ENCODE measurements at places on chromosomes 6 and 20. TPM values are rescaled to one million over a fixed set of nuclear protein-coding genes. Genes with fewer than 3 reads are reported as not detected.

DNA sequence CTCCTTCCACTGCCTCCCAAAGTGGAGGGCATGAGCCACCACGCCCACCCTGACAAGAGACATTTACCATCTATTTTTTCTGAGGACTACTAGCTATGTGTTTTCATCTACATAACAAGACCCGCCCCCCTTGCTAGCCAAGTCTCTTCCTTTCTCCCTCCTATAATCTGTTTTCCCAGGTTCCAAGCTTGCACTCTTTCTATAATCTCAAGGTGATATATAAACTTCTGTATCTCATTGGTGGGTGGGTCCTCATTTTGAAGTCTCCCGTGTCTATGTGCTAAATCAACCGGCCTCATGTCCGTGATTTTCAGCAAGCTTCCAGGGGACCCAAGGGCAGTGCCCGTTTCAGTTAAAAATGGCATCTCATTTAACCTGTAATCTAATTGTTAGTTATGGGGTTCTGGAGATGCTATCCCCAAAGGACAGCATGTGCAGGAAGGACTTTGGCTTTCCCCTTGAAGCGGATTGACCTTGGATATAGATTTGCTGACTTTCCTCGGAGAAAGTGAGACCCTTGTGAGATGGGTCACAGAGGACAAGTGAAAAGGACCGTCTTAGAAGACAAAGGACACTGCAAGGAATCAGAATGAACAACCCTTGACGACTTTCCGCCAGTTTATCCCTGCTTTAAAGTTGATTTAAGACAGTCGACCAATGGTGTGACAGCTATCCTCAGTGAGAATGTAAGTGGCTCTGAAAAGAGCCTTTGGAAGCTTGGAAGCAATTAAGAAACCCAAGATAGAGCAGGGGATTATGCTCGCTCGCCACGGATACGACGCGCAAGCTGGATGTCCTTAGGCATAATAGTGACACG is 22.4 kb downstream of the OR2B2 start:
- DNase-seq, result no peak
- H3K4me3 ChIP-seq, result peak overlapping the region; percentile 72
- H3K27ac ChIP-seq, result peak overlapping the region; percentile 72
- no peaks in the 10 kb centered on the region for H3K27me3 ChIP-seq

GRCh38 chr6:46605091-46605797 is 47.4 kb downstream of the CYP39A1 start:
- DNase-seq, result no peak
- H3K27ac ChIP-seq, result no peak overlapping the region
- no peaks in the 10 kb centered on the region for H3K27me3 ChIP-seq
- H3K4me3 ChIP-seq, result no peak overlapping the region
- no peaks in the 10 kb centered on the region for H3K4me1 ChIP-seq

- H3K27me3 ChIP-seq, result no peaks in the 10 kb centered on the region
- H3K27ac ChIP-seq, result no peak overlapping the region
These were observed 35.8 kb downstream of the TBX18 start for GRCh38 chr6:84728602-84729001.

DNA sequence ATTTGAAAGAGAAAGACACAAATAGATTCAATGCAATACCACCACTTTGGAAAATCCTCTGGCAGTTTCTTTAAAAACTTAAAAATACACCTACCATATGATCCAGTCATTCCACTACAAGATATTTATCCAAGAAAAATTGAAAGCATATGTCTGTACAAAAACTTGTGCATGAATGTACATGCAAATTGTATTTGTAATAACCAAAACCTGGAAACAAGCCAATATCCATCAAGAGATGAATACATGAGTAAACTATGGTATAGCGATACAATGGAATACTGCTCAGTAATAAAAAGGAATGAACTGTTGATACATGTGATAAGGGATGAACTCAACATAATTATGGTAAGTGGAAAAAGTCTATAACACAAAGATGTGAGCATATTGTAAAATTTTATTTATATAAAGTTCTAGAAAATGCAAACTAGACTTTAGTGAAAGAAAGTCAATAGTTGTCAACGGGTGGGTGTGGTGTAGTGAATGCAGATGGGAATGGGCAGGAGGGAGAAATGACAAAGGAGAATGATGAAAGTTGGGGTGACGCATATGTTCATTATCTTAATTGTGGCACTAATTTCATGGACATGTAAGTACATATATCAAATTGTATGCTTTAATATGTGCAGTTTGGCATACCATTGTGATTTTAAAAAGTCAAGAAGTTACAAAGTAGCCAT is 347.5 kb downstream of the SAMD5 start:
- no peak for DNase-seq
- H3K4me1 ChIP-seq, result no peaks in the 10 kb centered on the region
- no peaks in the 10 kb centered on the region for H3K36me3 ChIP-seq
- no peaks in the 10 kb centered on the region for H3K27me3 ChIP-seq
- H3K27ac ChIP-seq, result no peak overlapping the region
- H3K4me3 ChIP-seq, result no peak overlapping the region

Gene PPIL4
- total RNA-seq, result 40.8 TPM
